ENCODE measurements at places on chromosomes 16 and 17.

DNA sequence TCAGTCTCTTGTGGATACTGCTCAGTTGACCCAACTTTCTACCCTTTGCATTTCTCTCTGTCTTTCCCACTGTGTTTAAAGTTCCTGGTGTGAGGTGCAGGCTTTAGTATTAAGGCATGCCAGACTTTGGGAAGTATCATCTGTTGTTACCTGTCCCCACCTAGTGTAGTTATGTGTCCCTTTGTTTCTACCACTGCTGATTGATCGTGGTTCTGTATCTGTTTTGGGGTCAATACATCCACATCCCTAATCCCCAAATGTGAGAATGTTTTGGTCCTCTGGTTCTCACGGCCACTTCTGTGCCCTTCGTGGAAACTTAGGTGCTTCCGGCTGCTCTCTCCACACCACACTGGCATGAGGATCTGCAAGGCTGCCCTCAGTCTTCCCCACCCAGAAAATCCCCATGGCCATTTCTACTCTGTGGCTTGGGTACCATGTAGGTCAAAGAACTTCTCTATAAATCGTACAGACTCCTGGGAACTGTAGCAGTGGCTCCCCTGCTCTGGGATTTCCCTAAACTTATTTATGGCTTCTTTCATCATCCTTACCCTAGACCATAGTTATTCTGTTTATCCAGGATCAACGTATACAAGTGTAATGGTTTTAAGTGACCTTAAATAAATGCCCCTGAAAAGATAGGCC lies 443.2 kb downstream of the XYLT1 start:
- no peak for DNase-seq

DNA sequence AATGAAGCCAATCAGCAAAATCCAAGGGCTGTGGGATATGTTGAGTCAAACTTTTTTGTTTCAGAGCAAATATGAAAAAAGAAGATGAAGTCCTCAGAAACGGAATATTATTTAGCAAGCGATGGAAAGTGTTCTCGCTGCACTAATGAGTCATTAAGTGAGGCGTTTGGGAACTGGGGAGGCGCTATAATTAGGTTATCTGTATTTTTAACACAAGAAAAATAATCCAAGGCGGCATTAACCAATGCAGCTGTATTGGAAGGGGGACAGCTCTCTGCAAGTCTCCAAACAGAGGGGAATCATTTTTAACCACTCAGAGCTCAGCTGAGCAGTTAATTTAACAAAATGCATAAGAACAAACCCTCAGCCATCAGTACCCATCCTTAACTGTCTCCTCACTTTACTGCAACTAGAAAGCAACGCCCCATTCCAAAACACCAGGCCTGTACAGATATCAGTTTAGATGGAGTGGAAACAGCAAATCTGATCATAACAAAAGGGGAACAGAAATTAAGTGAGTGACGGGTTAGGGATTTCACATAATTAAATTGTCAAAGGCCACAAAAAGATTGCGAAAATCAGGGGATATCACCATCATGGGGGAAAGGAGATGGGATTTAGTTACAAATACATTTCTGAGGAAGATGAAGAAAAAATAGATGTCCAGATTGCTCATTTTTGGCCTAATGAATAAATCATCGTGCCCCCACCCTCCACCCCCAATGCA lies 211.0 kb upstream of the TOX3 start:
- DNase-seq = no peak

- no peak for DNase-seq
Observed at GRCh38 chr17:18037486-18037885, 1.5 kb downstream of the ATPAF2 start.

GRCh38 chr17:19418251-19418992 lies 7.4 kb downstream of the RNF112 start:
- DNase-seq = no peak

- DNase-seq = no peak
Observed at GRCh38 chr17:11515901-11516300, 82.4 kb upstream of the DNAH9 start.

- peak; percentile 18 for DNase-seq
Observed at GRCh38 chr17:82244413-82245133, 15.7 kb downstream of the SLC16A3 start.

DNA sequence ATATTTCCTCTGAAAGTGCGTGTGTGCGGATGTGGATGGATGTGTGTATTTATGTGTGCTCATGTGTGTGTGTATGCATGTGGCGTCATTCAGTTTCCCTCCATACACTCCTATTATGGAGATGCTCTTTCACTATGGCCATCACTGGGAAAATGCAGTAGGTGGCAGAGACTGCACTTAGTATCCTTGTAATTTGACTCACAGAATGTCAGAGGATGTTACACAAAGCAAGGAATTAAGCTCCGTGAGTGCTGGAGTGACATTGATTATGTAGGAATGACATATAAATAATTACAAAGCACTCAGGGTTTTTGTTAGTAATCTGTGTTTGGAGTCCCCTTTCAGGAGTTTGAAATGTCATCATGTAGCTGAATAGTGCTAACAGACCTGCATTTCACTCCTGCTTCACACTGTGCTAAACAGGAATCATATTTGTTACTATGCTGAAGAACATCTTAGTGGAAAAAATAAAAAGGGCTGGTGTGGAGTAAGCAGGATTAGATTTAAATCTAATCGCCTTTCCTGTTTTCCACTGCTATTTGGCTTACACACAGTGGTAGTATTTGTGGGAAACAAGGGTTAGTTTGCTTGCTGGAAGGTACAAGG lies 59.6 kb downstream of the HS3ST4 start:
- no peak for DNase-seq

DNA sequence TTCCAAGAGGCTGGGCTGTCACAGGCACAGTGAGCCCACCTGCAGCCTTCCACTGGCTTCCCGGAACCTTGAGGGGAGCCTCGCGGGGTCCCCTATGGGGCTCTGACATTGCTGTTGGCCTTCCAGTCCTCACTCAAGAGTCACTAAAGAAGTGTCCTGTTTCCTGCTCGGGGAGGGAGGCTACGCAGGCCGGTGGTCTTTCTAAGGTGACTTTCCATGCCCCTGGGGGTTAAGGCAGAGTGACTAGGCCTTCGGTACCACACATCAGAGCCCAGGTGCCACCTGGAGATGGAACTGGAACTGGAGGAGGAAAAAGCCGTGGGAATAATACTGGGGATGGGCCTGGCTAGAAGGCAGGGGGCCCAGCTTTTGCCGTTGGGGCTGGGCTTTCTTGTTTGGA lies 72.1 kb downstream of the IL21R start:
- no peak for DNase-seq

- DNase-seq = no peak
Observed at GRCh38 chr16:4940719-4941118, 3.8 kb upstream of the PPL start.

- no peak for DNase-seq
Observed at GRCh38 chr17:53141731-53142130, 681.0 kb upstream of the KIF2B start.

GRCh38 chr17:72368191-72368590 lies 247.4 kb downstream of the SOX9 start:
- no peak for DNase-seq

DNA sequence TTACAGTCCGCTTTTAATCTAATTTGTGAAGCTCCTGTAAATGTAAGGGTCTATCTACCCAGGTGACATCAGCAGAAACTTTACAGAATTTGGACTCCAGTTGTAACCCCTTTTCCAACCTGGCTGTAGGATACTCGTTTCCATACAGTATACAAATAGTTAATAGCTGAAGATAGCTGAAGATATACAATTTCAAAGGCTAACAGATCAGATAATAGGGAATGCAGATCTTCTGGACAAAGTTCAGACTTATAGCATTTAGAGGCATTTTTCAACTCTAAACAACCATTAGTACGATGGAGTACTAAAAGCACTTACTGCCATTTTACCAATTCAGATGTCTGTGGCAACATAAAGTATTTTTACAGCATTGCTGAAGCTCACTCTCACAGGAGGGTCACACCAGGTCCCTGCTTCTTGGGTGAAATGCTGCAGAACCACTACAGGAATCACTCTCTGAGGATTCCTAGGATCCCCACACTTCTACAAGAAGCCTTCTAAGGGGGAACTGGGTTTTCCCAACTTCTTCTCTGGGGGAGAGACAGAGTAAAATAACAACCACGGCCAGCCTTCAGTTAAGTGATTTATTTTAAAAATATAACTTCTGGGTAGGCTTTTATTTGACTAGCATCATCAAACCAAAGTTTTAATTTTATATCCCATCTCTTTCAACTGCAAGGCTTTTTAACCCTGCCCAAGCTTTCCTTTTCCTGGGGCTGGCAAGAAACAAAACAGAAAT lies 2.9 kb downstream of the VEZF1 start:
- DNase-seq = no peak

DNA sequence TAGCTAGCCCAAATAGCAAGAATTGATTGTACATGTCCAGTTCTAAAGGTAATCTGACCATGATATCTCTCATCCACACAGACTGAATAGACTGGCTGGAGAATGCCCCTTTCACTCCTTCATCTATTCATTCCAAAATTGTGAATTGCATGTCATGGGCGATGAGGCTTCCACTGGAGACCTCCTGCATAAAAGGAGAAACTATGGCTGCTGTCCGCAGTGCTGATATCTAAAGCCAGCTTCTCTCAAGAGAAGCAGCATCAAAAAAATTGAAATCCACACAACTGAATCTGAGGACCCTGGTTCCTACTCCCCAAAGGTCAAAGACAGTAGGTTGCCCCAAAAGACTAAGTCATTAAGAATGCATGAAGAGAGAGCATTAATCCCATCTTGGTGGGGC lies 7.9 kb upstream of the SCNN1G start:
- DNase-seq = no peak

- DNase-seq = peak; percentile 34
Observed at GRCh38 chr17:35766903-35767510, 6.3 kb downstream of the C17orf50 start.

GRCh38 chr17:58970609-58971450 lies 135.8 kb downstream of the TRIM37 start:
- no peak for DNase-seq

GRCh38 chr17:51064061-51064735 lies 56.5 kb downstream of the SPAG9 start:
- no peak for DNase-seq

DNA sequence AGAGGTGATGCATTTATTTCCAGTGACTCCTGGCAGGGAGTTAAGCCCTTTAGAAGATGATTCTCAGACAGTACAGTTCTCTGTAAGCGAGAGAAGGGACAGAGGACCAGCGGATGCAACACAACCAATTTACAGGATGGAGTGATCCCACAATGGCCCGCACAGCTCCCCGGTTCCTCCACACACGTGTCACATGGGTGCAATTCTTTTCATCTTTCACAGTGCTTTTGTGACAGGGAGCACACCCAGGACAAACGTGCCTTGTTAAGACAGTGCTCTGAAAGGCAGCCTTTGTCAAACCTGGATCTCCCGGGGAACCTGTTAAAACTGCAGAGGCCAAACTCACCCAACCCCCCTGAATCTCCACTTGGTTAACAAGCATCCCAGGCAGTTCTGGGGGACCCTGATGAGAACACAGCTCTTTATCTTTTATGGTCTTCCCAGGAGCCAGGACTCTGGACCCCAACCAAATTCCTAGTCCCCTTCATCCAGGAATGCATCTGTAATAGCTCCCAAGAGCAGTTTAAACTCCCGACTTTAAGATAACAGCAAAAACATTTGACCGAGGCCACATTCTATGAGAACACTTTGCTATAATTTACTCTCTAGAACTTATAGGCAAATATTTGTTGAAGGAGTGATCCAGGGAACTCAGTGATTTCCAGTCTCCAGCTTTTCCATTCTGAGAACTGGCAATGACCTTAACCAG lies 134.9 kb upstream of the CDH5 start:
- DNase-seq = no peak

GRCh38 chr16:88713568-88714419 lies 7.5 kb downstream of the CTU2 start:
- DNase-seq = no peak

GRCh38 chr17:20059728-20060188 lies 50.6 kb downstream of the SPECC1 start:
- DNase-seq = no peak

GRCh38 chr16:87012954-87013938 lies 303.9 kb downstream of the C16orf95 start:
- no peak for DNase-seq

DNA sequence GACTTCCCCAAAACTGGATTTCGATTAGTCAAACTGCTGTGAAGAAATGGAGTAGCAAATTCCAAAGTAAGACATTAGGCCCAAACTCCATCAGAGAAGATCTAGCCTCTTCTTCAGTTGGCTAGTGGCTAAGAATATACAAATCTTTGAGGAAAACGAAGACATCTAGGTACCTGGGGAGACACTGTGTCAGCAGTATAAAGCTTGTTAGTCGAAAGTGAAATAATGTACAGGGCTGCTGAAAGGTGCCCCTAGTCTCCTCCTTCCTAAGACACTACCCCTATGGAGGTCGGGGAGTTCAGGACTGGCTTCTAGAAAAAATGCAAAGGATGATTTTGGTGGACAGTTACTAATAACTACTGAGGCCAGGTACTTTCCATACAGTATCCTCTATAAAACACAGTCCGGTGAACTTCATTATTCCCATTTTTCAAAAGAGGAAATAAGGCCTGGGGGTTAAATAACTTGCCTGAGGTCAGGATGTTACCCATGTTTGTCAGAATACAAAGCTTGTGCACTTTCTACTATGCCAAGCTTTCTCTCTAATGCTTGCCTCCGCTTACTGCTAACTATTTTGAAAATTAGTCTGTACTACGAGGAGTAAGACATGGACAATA lies 15.0 kb downstream of the DNAJC7 start:
- no peak for DNase-seq

DNA sequence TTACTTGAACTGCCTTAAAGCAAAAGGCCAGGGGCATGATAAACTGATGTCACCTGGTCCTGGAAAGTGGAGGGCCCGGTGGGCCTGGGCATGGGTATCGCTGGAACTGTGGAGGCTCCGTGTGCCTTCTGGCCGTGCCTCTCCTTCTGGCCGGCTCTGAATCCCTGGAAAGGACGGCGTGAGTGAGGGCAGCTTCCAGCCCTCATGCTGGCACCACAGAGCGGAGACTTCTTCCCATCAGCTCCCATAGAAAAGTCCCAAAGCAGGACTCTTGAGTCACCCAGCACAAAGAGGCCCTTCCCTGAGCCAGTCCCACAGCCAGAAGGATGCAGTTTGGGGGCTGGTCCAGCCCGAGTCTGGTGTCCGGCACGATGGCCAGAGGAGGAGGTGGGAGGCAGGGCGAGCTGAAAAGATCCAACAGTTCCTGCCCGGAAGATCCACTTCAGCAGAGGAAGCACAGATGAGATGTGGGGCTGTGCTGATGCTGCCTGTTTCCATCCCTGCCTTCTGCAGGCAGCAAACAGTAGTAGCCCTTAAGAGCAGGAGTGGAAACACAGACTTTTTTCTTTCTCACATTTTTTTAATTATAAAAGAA lies 7.8 kb downstream of the GAA start:
- no peak for DNase-seq

GRCh38 chr17:81128774-81129173 lies 36.5 kb upstream of the PVALEF start:
- DNase-seq = peak; percentile 94

DNA sequence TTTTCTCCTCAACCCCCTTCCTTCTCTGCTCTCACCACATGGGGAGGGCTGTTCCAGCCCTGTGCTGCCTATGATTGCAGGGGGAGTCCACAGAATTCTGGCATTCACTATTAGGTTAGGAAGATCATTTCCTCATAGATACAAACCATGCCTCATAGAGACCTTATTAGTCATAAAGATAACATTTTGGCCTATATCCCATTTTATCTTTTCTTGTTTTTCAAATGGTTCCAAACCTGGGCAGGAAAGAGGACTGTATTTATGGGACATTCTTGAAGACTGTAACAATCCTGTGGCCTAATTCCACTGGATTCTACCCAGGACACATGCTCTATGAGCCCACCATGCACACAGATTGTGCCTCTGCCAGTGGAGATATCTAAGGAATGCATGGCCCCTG lies 51.7 kb downstream of the ASIC2 start:
- no peak for DNase-seq

All from hippocampal formation (tissue), 2 donors.